ELR (cell line): ENCODE measurements at places on chromosomes 11 and 22.

DNA sequence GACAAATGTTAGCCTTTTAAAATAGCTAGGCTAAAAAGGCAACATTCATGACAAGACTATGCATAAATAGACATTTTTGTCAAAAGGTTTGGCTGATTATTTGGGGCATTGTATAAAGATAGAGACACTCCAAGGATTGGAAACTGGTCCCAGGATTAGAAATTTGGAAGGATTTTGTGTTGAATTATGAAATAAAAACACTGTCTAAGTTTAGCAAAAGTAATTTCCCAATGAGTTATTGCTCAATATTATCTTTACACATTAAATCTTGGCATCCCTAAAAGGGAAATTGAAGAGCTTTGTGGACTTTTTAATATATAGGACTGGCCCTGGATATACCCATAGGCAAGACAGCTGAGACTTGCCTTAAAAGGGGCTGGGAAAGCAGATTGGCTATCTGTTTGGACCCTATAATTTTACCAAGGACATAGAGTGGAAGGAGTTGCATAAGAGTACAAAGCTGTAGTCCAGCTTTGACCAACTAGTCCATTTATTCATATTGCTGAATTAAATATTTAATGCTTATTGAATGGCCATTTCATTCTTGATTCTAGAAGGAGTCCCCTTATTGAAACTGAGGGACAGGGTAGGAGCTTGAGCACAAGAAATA is 382.7 kb downstream of the METTL15 start:
- DNase-seq: no peak

DNA sequence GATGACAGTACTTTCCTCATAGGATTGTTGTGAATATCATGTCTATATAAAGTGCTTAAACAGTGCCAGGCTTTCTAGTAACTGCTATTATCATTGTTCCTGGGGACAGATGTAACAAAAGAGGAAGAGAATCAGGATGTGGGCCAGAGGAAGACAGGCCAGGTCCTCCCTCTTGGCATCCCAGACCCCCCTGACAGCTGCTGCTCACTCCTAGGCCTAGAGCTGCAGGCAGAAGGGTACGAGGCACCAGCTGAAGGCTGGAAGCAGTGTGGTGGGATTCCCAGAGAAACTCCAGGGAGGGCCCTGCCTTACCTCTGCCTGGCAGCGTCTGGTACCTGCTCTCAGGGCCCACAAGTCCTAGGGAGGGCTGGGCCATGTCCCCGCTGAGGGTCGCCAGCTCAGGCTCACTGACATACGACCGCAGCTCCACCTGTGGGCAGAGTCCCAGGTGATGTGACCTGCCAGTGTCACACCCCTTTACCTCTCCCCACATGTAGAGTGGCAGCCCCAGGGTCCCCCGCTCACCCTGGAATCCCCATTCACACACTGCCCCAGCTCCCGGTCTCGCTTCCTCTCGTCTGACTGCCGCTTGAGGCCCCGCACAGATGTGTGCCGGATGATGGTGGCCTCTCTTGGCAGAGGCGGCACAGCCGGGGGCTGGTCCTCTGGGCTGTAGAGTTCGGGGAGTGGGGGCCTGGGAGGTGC is 52.2 kb downstream of the C11orf58 start:
- no peak for DNase-seq

DNA sequence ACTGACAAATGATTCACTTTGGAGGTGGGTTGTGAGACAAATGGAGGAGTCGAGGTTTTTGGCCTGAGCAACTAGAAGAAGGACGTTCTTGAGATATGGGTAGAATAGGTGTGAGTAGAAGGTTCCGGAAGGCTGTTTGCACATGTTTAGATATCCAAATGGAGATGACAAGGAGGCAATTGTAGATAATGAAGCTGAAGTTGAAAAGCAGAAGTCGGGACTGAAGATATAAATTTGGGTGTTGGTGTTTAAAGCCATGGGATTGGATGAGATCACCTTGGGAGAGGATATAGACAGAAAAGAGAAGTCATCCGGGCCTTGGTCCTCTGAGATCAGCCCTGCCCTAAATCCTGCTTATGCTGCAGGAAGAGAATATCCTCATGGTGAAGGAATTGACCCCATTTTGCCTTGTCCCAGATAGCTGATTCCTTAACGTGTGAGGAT is 75.5 kb upstream of the CD44 start:
- no peak for DNase-seq

- DNase-seq: peak; percentile 56
Measured at GRCh38 chr11:66639066-66639813, 737 bp downstream of the RBM4 start.

GRCh38 chr11:85027346-85027745 is 599.8 kb downstream of the DLG2 start:
- DNase-seq: no peak

DNA sequence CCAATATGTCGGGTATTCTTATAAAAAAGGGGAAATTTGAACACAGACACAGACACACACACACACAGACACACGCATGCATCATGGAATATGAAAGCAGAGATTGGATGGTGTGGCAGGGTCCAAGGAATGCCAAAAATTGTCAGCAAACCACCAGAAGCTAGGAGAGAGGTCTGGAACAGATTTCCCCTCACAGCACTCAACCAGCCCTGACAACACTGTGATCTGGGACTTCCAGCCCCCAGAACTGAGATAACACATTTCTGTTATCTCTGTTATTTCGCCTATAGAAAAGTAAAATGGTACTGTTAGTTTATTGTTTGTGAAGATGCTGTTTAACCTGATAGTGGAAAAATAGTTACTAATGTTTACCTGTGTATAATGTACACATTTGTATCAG is 145.4 kb upstream of the ZBED5 start:
- DNase-seq: no peak

- peak; percentile 4 for DNase-seq
Measured at GRCh38 chr11:26841818-26842473, 120.1 kb upstream of the SLC5A12 start.

DNA sequence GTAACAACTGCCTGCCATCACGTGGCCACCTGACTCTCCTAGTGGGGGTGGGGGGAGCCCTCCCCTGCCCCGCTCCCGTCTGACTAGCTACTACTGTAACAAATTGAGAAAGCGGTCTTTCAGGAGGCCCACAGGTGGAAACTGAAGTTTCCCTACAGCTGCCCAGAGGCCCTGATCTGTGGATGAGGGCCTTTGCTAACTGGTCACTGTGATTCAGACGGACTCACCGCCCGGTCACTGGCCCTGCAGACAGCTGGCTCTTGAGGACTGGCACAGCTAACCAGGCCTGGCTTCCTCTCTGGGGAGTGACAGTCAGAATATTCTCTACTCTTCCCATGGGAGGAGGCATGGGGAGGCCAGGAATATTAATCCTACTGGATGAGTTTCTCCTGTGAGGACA is 116.8 kb downstream of the ARHGAP8 start:
- peak; percentile 9 for DNase-seq

- DNase-seq: no peak
Measured at GRCh38 chr11:103978616-103979595, 57.5 kb upstream of the DDI1 start.

DNA sequence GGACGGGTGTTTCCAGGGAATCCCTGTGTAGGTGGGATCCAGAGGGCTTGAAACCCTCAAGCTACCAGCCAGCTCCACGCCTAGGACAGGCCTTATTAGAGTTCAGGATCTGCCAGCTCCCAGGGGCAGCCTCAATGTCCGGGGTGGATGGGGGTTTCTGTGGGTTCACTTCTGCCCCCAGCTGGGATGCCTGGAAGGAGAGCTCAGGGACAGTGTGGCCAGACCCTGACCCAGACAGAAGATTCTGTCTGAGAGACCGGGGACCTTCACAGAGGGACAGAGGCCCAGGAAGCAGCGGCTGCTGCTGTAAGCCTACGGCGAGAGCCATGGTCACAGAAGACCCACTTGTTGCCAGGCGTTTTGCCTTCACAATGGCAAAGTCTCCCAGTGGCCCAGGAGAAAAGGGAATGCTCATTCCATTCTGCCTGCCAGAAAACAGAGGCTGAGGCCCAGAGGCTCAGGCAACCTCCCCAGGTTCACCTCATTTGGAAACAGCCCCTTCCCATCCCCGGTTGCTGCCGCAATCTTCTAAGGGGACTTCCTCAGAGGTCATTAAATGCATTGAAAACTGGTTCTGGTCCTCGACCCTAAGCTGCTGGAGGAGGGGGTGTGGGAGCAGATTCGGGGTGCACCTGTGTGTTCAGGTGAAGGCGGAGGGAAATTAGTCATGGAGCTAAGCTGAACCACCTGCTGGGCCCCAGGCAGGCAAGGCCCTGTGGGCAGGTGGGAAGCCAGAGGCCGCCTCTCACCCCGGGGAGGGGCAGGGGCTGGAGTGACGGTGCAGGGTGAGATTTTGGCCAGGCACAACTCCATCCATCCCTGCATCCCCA is 4.9 kb upstream of the KRTAP5-6 start:
- DNase-seq: no peak

DNA sequence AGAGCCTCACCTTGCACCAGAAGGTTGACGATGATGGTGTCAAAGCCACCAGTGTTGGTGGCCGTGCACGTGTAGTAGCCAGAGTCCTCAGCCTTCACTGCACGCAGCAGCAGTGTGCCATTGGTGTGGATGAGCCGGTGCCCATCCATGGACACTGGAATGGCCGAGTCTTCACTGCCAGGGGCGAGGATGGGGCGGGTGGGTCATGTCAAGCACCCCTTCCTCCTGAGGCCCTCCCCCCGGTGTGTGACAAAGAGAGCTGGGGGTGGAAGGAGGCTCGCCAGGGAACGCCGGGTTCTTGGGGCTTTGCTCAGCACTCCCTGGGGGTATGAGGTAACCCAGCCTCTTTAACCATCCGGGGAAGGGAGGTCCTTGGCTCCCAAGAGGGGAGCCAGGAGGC is 111.6 kb downstream of the CEP164 start:
- no peak for DNase-seq

GRCh38 chr11:1832211-1832919 is 2.4 kb upstream of the SYT8 start:
- DNase-seq: peak; percentile 32

DNA sequence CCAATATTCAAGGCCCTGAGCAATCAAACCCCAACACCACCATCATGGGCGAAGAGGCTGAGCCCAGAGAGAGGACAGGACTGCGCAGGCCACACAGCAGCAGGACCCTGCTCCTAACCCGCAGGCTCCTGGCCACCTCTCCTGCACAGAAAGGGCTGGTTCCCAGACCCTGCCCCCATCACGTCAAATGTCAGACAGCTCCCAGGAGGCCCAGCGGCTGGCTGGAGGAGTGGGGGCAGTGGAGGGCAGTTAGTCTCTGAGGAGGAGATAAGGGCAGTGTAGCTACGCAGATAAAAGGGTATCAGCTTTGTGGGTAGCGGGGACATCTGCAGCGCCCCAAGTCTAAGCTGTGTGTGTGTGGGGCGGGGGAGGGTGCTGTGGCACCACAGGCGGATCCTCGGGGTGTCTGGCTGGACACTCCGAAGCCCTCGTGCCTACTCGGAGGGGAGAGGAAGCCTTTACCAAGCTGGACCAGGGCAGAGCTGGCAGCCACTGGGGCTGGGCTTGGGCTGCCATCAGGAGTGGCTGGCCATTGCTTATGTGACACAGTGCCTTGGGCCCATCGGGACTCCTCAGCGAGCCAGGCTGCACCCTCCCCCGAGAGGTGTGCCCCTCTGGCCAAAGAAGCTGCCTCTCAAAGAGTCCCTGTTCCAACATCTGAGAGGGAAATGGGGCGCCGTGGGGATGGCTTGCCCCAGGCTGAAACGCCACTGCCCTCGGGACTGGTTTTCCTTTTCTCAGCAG is 21.5 kb downstream of the FADS3 start:
- DNase-seq: no peak

DNA sequence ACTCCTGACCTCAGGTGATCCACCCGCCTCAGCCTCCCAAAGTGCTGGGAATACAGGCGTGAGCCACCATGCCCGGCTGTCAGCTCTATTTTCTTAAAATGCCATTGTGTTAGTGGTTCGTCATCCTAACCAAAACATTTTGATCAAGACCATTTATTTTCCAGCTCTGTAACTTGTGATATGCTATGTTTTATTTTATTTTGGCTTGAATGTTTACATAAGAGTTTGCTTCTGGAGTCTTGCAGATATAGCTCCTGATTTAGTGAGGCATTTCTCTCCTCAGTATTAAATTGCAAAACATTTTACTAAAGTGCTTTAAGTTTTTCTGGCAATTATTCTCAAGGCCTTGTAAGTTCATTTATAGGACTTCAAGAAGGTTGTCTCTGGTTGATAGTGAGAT is 4.4 kb downstream of the EP300 start:
- DNase-seq: no peak

DNA sequence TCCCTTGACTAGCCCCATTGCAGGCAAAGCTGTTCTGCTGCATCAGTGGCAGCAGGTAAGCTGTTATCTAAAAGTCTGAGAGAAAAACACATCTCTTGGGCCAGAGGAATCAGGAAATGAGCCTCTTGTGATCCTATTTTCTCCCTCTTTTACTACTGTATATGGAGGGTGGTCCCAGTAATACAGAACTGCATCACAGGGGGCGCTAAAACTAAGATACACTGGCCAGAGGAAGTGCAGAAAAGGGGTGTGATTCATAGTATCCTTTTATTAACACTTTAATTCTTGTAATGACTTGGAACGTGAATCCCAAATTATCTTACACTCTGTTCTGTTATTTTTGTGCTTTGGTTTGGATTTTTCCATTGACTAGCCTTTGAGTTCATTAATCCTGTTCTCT is 8.8 kb upstream of the MED17 start:
- peak; percentile 45 for DNase-seq

DNA sequence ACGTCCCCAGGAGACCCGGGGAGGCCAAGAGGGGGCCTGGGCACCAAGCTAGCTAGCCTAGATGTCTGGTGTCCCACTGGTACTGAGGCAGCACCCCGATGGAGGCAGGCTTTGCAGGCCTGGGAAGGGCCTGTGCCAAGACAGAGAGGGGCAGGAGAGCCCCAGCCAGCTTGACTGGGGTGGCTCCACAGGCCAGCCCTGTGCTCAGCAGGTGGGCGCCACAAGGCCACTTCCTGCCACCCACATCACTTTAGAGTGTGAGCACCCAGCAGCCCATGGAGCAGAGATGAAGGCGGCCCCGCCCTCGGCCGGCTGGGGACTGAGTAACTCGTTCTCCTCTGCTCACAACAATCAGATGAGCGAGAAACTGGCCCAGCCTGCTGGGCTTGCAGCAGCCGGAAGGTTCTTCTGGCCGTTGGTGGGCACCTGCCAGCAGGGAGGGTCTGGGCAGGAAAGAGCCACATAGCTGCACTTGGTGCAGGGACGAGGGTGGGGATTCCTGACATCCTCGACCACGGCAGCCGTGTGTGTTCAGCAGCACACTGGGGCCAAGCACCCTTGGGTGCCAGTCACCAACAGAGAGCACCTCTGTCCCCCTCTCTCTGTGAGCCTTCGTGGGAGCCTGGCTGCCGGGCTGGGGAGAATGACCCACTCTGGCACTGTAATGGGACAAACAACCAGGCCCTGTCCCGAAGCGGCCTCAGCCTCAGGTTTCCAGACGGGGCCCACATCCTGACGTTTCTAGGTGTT is 7.6 kb downstream of the OSBPL5 start:
- peak; percentile 22 for DNase-seq

DNA sequence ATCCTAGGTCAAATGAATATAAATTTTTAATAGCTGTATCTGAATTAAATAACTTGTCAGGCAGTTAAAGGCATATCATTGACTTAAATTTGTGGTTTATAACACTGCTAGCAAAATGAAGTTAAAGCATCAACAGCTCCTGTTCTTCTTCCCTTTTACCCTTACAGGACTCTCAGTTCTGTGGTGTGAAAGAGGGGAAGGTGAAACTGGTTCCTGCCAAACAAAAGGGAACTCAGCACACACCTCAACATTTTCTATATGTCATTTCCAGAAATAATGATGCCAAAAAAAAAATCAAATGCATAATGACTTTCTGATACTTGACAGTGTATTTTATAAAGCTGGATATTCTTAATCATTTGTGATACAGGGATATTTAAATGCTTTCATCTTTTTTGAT is 21.2 kb downstream of the ARL14EP start:
- DNase-seq: no peak

GRCh38 chr22:37499789-37500540 is 13.8 kb upstream of the MFNG start:
- DNase-seq: no peak
